ENCODE measurements at places on chromosomes 12 and 14.

- no peak for DNase-seq
Measured at GRCh38 chr12:107223821-107224220, 130.5 kb upstream of the CRY1 start.

DNA sequence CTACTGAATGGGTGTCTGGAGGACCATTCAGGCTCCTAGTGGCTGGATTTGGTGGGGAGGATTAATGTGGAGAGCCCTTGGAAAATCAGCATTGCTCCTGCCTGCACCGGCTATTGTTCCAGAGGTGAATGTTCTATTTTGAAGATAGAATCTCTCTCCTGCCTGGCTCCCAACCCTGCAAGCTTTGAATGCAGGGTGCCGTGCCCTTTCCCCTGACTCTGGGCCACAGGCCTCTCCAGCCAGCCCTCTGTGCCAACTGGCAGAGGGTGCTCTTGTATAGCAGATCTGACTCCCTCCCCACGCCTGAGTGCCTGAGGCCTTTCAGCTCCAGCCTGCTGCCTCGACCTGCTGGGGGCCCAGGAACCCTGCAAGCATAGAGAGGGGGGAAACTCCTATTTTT is 106.8 kb downstream of the TMEM260 start:
- DNase-seq: no peak

- no peak for DNase-seq
Measured at GRCh38 chr12:130497321-130497720, 159.6 kb downstream of the PIWIL1 start.

DNA sequence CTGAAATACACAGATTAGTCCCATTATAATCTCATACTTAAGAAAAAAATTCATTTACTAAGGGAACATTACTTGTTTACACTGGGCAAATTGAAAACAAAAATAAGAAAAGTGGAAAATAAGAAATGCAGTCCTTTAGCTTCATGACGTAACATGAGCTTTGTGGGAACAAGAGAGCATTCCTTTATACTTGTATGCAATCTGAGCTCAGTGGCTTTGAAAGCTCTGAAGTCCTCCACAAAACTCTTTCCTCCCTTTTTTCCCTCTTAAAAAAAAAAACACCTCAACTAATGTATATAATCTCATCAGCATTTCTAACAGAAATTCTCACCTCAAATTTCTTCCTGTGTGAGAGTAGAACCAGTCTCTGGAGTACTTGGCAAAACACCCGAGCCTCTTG is 76.9 kb upstream of the OTX2 start:
- DNase-seq: no peak

- no peak for DNase-seq
Measured at GRCh38 chr12:112965643-112966042, 12.7 kb upstream of the OAS2 start.

DNA sequence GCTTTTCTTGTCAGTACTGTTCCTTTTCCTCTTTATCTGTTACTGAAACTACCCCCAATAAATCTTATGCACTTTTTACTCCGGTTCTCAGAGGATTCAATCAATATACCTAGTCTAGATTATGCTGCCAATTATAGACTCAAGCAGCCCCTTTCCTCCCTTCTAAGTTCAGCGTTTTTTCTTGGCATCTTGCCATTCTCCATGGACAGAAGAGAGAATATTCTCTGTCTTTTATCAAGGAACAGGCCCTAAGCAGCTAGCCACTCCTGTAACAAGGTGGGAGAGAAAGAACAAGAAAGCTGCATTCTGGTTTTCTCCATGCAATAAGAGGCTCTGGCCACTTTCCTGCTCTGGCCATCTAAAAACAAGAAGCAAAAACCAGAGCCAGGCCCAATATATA is 263.0 kb upstream of the ALG10 start:
- DNase-seq: no peak

DNA sequence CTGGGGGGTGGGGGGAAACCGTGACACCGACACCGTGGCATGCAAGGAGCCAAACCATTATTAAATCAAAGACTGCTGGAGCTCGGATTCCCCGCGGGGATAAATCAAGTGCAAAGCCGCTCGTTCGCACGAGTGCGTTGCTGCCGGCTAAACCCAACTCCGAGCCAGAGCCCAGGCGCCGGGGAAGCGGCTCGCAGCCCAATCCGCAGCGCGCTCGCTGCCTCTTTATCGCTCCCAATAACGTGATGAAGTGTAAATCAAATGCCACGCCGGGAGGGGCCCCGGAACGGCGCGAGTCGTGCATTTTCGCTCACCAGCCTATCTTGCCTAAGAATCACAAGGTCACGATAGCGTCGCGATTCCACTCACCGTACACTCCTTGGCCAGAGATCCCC is 1.3 kb downstream of the MDGA2 start:
- DNase-seq: no peak

DNA sequence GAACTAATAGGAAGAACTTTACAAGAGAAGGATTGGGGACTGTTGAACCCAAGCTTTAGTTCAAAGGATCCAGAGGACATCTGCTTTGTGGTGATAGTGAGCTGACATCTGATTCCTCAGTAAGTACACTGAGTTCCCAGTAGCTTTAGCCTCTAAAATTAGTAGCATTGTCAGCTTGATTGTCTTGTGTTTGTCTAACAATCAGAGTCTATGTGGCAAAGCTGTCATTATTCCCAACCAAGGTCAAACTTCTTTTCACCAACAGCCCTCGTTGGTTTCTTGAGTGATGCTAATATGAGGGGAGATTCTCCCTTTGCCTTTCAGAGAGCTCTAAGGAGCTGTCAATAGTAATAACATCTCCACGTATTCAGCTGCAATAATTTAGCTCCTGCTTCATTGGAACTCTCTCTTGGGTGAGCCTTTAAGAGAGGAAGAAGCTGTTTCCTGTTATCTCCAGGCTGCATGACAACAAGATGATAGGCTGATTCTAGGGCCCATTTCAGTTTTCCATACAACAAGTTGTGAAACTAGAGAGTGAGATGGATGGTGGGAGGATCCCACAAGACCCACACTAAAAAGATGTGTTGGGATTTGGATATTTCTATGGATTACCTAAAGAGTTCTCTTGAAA is 46.7 kb downstream of the TGFB3 start:
- peak; percentile 38 for DNase-seq

GRCh38 chr12:20463913-20464524 is 95.7 kb downstream of the PDE3A start:
- peak; percentile 20 for DNase-seq

- no peak for DNase-seq
Measured at GRCh38 chr12:4813741-4814140, 93.5 kb downstream of the GALNT8 start.

DNA sequence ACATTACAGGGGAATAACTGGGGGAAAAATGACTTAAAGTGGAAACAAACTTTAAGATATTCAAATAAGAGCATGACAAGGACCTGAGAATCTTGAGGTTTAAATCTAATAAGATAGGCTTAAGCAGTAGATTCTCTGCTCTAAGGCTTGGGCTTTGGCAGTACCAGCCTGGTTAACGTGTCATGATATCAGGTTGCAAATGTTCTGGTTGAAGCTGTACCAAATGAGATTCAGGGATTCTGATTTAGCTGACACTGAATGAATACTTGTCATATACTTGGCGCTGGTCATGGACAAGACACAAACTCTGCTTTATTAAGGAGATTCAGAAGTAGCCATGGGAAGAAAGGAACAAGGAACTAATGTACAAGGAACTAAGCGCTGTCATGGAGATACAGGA is 6.1 kb downstream of the TCP11L2 start:
- no peak for DNase-seq

GRCh38 chr12:48978741-48979601 is 849 bp downstream of the WNT1 start:
- no peak for DNase-seq

GRCh38 chr12:120366341-120366705 is 2.6 kb downstream of the MSI1 start:
- no peak for DNase-seq

GRCh38 chr14:80764496-80764895 is 177.0 kb downstream of the CEP128 start:
- no peak for DNase-seq

GRCh38 chr12:75944905-75945432 is 86.6 kb downstream of the PHLDA1 start:
- no peak for DNase-seq

GRCh38 chr14:95885278-95885677 is 8.6 kb downstream of the TUNAR start:
- no peak for DNase-seq

DNA sequence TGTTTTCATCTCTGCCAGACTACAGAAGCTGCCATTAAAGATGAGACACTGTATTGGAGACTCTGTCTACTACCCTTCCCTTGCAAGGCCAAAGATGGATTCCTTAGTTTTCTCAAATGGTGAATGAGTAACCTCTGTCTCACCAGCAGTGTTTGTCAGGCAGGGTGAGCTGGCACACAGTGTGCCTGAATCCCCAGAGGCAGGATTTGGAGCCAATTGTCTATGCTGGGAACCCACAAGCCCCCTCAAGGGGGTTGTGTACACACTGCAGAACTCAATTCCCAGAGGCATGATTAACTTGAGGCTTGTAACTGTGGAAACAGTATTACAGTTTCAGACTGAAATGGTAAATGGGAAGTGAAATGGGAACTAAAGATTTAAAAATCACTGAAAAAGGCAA is 136.8 kb upstream of the PTPRB start:
- DNase-seq: no peak

DNA sequence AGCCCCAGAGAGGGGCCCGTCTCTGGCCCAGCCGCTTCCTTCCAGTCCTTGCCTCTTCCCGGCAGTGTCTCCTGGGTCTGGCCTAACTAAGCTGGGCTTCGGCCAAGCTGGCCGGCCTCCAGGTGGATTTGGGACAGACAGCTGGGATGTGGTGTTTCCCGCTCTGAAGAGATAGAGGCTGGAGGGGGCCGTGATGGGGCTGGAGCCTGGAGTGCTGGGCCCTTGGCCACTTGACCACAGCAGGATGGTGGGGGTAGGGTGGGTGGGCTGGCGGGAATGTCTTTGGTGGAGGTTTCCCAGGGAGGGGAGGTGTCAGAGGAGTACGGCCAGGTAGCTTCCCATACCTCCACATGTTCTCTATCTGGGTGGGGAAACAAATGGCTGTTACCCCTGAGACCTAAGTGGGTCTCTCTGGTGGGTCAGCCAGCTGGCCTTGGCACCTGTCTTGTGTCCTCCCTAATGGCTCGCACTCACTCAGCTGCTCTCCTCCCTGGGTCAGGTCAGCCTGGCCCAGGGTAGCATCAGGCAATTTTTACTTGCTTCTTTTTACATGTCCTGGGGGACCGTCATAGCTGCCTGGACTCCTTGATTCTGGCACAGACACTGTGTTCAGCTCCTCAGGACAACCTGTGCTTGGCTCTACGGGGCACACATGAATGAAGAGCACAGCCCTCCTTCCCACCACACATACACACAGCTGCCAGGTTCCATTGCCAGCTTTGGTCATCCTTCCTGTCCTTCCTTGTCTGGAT is 19.8 kb upstream of the PGF start:
- no peak for DNase-seq

DNA sequence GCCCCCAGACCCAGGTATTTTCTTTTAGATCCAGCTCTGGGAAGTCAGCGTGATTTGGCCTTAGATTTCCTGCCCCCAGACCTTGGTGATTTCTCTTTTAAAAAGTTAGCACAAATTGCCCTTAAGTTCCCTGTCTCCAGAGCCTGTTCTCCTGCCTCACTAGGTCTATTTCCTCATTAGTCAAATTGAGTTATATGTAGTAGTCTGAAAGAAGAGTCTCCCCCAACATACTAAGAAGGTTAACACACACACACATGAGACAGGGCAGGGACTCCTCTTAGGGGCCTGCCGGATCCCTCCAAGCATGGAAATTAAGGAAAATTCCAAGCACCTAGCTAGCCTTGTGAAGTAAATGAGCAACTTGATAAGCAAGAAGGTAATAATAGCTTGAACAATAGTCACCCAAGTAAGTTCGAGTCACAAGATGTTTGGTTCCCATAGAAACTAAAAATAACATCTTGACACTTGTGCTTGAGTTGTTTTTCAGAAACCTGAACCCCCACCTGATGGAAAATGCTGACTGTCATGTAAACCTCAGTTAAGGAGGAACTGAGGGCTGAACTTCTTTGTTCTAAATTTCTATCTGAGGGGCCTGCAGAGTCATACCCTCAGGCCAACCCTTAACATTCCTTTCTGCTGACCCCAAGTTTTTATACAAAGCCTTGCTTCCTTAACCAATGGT is 51.6 kb downstream of the CAND1 start:
- no peak for DNase-seq

- no peak for DNase-seq
Measured at GRCh38 chr12:51961834-51962233, 10.3 kb downstream of the ACVR1B start.

- no peak for DNase-seq
Measured at GRCh38 chr14:71324767-71325272, 417.6 kb downstream of the PCNX1 start.

GRCh38 chr12:4251216-4251891 is 22.2 kb upstream of the CCND2 start:
- no peak for DNase-seq

GRCh38 chr12:49972641-49973360 is at the start of gene AQP6:
TSS of gene AQP6 (plus strand) at chr12:49972947. CDS start at chr12:49973174, 227 bp downstream.
- DNase-seq: no peak

GRCh38 chr12:109718390-109718789 is 4.8 kb downstream of the FAM222A start:
- no peak for DNase-seq

DNA sequence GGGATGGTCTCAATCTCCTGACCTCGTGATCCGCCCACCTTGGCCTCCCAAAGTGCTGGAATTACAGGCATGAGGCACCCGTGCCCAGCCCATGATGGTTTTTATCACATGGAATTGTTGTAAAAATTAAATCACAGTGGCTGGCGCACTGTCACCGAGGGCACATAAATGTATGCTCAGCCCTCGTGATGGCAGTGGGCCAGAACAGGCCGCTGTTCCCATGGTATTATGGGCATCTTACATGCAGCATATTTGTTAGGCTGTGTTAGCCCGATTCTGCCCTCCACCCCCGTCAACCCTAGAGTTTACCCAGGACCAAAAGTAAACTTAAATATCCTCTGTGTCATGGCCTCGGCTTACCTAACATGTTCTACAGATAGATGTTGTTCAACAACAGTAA is 48.6 kb downstream of the GPR68 start:
- no peak for DNase-seq

DNA sequence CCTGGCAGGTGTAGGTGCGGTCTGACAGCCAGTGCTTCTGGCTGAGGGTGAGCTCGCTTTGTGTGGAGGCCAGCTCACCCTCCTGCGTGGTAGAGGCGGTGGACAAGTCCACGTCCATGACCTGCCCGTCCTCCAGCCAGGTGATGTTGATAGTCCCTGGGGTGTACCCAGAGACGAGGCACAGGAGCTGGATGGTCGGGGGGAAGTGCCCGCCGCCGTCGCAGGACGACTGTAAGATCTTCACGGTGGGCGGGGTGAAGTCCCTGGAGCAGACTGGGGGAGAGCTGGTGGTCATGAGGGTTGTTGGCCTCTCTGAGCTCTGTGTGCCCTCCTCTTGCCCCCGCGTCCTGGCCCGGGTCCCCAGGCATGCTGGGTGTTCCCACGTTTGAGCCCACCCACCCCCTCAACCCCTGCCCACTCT is 74.6 kb downstream of the TMEM121 start:
- DNase-seq: no peak
